Right lobe of liver (tissue), 6 donors: ENCODE measurements at places on chromosomes 2 and 18. TPM values are rescaled to one million over a fixed set of nuclear protein-coding genes. Genes with fewer than 3 reads are reported as not detected.

FZD7 gene
- 0.48 TPM for total RNA-seq

DNA sequence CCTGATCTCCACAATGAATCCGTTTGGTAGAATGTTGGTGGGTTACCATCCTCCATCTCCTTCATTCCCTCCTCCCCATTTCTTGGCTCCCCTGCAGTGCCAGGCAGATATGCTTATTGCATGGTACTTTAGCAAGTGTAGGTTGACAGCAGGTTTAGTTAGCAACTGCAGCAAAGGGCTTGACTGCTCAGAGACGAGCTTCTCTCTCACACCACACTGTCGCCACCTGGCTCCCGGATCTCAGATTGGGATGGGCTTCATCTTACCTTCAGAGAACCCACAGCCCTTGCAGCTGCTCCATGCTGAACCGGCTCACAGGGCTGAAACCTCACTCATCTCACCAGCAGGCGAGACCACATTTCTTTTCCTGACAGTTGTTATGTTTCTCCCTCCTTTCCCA is 88.8 kb downstream of the VWA3B start:
- DNase-seq: no peak
- no peaks in the 10 kb centered on the region for H3K27me3 ChIP-seq
- no peak overlapping the region for H3K27ac ChIP-seq
- no peaks in the 10 kb centered on the region for H3K4me1 ChIP-seq
- H3K4me3 ChIP-seq: no peak overlapping the region
- no peaks in the 10 kb centered on the region for H3K36me3 ChIP-seq

CYP1B1 gene
- total RNA-seq: 7.1 TPM

GRCh38 chr2:37570773-37571586 is 100.5 kb downstream of the CDC42EP3 start:
- no peaks in the 10 kb centered on the region for H3K36me3 ChIP-seq
- no peak for DNase-seq
- no peak overlapping the region for H3K27ac ChIP-seq
- H3K27me3 ChIP-seq: no peaks in the 10 kb centered on the region
- no peaks in the 10 kb centered on the region for H3K4me1 ChIP-seq

- no peak for DNase-seq
- H3K27me3 ChIP-seq: no peaks in the 10 kb centered on the region
- H3K27ac ChIP-seq: no peak overlapping the region
- no peaks in the 10 kb centered on the region for H3K4me1 ChIP-seq
Observed at GRCh38 chr2:31886700-31887099, 124.1 kb downstream of the MEMO1 start.

IL1RL1 gene
- total RNA-seq: 3.7 TPM

TNFAIP6 gene
- 0.31 TPM for total RNA-seq

- no peak overlapping the region for H3K27ac ChIP-seq
- H3K4me1 ChIP-seq: no peaks in the 10 kb centered on the region
- H3K27me3 ChIP-seq: no peaks in the 10 kb centered on the region
- no peak for DNase-seq
Observed at GRCh38 chr18:69878213-69878933, 69.3 kb downstream of the CD226 start.

- H3K4me1 ChIP-seq: no peaks in the 10 kb centered on the region
- no peak overlapping the region for H3K27ac ChIP-seq
- H3K36me3 ChIP-seq: no peaks in the 10 kb centered on the region
- no peak overlapping the region for H3K4me3 ChIP-seq
Observed at GRCh38 chr18:11260961-11261461, 111.6 kb upstream of the PIEZO2 start.

- no peaks in the 10 kb centered on the region for H3K27me3 ChIP-seq
- no peak overlapping the region for H3K27ac ChIP-seq
- H3K4me3 ChIP-seq: no peak overlapping the region
- no peak for DNase-seq
Observed at GRCh38 chr18:51425889-51426288, 228.4 kb upstream of the MEX3C start.

GRCh38 chr2:219508971-219509779 is 5.1 kb upstream of the ASIC4 start:
- H3K27me3 ChIP-seq: no peaks in the 10 kb centered on the region
- H3K4me1 ChIP-seq: no peaks in the 10 kb centered on the region
- DNase-seq: no peak
- H3K36me3 ChIP-seq: no peaks in the 10 kb centered on the region

DNA sequence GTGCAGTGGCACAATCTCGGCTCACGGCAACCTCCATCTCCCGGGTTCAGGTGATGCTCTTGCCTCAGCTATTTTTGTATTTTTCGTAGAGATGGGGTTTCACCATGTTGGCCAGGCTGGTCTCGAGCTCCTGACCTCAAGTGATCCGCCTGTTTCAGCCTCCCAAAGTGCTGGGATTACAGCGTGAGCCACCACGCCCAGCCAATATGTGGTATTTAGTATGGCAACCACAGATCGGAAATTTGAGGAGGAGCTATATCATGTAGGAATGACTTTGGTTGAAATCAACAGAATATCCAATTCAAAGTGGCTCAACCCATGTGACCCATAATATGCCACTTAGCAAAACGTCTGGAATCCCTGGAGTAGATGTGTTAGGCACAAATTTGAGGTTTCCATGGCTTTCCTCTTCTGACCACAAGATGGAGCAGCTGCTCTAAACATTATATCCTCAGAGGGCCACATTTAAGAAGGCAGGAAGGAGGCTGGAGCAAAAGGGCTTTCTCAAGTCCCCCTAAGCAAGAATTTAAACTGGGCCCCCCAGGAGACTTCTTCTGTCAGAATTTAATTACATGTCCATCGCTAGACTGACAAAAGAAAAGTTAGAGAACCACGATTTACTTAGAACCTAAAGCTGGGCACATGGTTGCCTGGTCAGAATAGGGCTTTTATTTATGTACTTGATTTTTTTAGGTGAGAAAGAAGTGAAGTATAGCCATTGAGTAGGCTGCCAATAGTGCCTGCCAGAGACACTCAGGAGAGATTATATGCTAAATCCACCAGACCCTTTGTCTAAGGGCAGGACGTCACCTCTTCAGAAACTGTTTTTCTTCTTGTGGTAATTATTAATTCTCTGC is 49.6 kb upstream of the ITSN2 start:
- DNase-seq: no peak
- no peak overlapping the region for H3K27ac ChIP-seq
- no peak overlapping the region for H3K4me3 ChIP-seq
- H3K36me3 ChIP-seq: no peaks in the 10 kb centered on the region
- H3K4me1 ChIP-seq: no peaks in the 10 kb centered on the region
- no peaks in the 10 kb centered on the region for H3K27me3 ChIP-seq

- H3K27ac ChIP-seq: no peak overlapping the region
- peaks cover 58% of the 10 kb centered on the region for H3K4me1 ChIP-seq
- H3K36me3 ChIP-seq: no peaks in the 10 kb centered on the region
- no peaks in the 10 kb centered on the region for H3K27me3 ChIP-seq
- DNase-seq: no peak
- no peak overlapping the region for H3K4me3 ChIP-seq
Observed at GRCh38 chr18:76449111-76449453, 46.0 kb downstream of the ZNF516 start.

GRCh38 chr2:205462681-205463345 is 219.5 kb upstream of the NRP2 start:
- no peaks in the 10 kb centered on the region for H3K27me3 ChIP-seq
- no peak overlapping the region for H3K4me3 ChIP-seq
- DNase-seq: no peak
- no peaks in the 10 kb centered on the region for H3K36me3 ChIP-seq

GRCh38 chr2:67877301-67877700 is 185.5 kb downstream of the C1D start:
- no peaks in the 10 kb centered on the region for H3K27me3 ChIP-seq
- no peak overlapping the region for H3K27ac ChIP-seq
- no peak overlapping the region for H3K4me3 ChIP-seq
- H3K36me3 ChIP-seq: no peaks in the 10 kb centered on the region
- DNase-seq: no peak
- H3K4me1 ChIP-seq: no peaks in the 10 kb centered on the region
